ENCODE measurements at places on chromosomes 4 and X. TPM values are rescaled to one million over a fixed set of nuclear protein-coding genes. Genes with fewer than 3 reads are reported as not detected.
A peak's percentile ranks its signal among the peaks of the same experiment; 100 is the strongest.

DNA sequence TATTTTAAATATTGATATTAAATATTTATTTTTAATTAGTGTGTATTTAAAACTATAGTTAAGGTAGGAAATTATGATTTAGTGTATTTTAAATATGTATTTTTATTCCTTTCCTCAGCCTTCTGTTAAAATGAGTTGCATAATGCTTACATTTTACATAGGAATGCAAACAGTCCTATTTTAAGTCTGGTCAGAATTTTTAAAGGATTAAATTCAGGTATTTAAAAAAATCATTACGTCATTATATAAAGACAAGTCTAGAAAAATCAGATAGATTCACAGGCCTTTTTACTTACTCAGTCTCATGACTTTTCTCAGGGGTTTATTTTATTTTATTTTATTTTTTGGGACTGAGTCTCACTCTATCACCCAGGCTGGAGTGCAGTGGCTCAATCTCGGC, 50.4 kb upstream of the RPA4 start:
- DNase-seq, result no peak

Gene GAGE12G
- total RNA-seq, result not detected

DNA sequence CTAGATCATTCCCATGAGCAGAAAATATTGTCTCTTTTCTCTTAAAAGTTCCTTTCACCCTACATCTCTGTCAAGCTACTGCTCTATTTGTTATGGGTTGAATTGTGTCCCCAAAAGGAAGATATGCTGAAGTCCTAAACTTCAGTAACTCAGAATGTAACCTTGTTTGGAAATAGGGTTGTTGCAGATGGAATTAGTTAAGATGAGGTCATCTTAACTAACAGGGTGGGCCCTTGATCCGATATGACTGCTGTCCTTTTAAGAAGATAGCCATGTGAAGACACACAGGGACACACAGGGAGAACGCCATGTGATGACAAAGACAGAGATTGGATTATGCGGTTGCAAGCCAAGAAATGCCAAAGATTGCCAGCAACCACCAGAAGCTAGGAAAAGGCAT, 12.8 kb upstream of the SLC39A8 start:
- no peak for DNase-seq

DNA sequence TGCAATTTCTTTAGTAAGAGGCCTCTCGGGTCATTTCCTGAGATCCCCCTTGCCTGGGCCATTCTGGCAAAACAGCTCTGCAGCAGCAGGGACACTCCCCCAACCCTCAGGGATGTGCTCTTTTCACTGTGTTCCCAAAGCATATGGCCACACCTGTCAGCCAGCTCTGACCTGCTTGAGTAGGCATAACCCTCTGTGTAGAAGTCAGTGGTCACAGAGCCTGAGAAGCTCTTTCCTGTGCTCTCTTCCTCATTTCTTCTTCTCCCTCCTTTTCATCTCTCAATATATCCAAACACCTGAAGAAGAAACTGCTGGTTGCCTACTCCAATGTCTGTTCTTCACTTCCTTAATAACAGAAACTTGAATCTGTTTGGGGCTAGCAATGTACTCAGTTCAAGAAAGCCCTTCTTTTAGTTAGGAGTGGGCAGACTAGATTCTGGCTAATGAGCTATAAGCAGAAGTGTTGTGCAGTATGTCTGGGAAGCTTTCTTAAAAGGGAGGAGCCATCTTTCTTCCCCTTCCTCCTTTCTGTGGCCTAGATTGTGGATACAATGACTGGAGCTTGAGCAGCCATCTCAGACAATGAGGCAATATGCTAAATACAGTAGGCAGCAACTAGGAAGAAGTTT, 73.3 kb downstream of the PRPS1 start:
- peak; percentile 18 for DNase-seq

Gene NDNF
- total RNA-seq, result 33.5 TPM

- DNase-seq, result no peak
These were observed 209.8 kb upstream of the NDST4 start for GRCh38 chr4:115323106-115323707.

Gene CASP3
- total RNA-seq, result 12.2 TPM

GRCh38 chr4:174396599-174397110, 112.9 kb downstream of the CEP44 start:
- no peak for DNase-seq

Gene ANXA10
- total RNA-seq, result not detected

Gene NFKB1
- 42.4 TPM for total RNA-seq

- DNase-seq, result no peak
These were observed 23.4 kb downstream of the ELF2 start for GRCh38 chr4:139153411-139154133.

DNA sequence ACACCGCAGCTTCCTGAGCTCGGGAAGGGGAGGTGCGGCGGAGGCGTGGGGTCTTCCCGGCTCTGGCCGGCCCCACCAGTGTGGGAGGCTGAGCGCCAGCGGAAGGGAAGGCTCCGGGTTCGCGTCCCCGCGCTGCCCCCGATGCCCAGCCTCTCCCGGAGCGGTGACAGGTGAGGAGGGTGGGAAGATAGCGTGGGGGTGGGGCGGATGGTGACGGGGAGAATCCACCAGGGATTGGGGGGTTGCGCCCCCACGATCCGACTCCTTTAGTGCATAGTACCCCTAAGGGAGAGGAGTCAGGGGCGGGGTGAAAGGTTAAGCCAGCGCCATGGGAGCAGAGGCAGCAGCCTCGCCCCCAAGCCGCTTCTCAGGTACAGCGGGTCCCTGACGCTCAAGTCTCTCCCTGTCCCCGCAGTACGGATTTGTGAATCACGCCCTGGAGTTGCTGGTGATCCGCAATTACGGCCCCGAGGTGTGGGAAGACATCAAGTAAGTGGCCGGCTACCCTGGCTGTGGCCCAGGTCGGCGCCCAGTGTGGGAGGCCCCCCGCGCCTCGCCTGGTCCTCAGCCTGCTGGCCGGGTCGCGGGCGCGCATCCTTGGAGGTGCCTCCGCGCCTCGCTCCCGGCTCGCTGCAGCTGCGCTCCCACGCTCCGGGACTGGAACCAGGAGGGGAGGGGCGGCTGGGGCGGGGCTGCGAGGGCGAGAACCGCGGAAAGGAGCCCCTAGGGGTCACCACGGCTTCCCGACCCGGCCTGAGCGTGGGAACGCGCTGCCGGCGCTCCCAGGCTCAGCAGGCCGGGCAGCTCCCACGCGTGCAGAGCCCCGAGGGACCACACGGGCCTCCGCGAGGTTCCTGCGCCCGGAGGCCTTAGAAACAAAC, 791 bp downstream of the GUCY1B1 start:
- DNase-seq, result peak; percentile 58

Gene CLNK
- total RNA-seq, result 0.22 TPM

DNA sequence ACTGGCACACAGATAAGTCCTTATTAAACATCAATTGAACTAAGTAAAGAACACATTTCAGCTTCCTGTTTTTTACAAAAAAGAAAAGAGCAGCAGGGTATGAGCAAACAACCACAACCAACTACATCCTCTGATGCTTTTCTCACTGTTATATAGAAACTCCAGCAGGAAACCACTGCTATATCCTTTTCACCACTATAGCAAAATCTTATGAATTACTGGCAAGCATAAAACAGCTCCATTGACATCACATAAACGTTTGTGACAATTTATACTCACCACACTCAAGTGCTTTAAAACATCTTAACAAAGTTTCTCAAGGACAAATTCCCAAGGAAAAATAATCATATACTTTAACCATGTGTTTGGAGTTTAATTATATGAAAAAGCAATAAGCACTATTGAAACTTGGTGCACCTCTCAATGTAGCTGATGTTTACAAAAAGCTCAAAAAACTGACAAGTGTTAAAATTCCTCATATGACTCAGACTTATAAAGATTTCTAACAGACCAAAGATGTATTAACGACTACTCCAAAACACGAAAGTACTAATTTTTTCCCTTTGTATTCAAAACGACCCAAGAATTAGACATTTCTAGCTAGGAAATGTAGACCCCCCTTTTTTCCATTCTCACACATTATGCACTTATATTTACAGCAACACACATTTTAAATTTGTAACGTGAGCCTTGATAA, 12.9 kb downstream of the GPRIN3 start:
- DNase-seq, result no peak

DNA sequence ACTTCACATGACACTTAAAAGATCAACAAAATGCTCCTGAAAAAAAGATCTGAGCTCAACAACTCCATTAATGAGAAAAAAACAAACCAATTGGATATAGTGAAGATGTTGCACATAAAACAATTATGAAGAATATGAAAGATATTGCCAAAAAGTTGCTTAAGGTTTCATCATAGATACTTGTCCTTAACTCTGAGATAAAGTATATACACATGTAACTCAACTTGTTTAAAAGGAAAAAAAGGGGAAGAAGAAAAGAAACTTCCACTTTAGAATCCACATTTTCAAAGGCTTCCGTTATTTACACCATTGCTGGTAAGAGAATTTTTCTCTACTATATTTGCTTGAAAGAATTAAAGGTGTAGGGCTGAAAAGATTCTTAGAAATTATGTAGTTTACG, 2.7 kb downstream of the AFAP1 start:
- no peak for DNase-seq

DNA sequence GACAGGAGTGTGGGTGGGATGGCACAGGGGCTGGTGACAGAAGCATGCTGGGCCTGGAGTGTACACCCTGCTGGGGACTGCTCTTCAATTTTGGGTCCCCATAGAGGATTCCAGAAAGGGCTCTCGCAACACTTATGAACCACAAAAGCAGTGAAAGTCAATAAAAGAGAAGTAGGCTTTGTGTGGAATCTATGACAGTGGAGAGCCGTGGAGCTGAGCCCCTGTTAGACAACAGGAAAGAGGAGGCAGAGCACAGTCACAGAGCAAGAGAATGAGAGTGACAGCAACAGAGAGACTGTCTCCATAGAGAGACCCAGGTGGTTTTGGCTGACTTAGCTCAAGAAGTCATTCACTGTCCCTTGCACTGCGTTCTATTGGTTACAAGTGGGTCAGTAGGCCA, 135.1 kb upstream of the ATP6AP2 start:
- DNase-seq, result no peak

Gene KCND1
- total RNA-seq, result 0.76 TPM

Gene ARMCX1
- total RNA-seq, result 33.7 TPM

GRCh38 chr4:1611501-1611870, 72.6 kb downstream of the FAM53A start:
- no peak for DNase-seq

GRCh38 chrX:144219035-144219434, 335.2 kb downstream of the UBE2NL start:
- DNase-seq, result no peak

GRCh38 chr4:76989391-76990061, 40.0 kb downstream of the SEPTIN11 start:
- DNase-seq, result no peak

GRCh38 chr4:83866834-83867621, 331.1 kb downstream of the GPAT3 start:
- no peak for DNase-seq

DNA sequence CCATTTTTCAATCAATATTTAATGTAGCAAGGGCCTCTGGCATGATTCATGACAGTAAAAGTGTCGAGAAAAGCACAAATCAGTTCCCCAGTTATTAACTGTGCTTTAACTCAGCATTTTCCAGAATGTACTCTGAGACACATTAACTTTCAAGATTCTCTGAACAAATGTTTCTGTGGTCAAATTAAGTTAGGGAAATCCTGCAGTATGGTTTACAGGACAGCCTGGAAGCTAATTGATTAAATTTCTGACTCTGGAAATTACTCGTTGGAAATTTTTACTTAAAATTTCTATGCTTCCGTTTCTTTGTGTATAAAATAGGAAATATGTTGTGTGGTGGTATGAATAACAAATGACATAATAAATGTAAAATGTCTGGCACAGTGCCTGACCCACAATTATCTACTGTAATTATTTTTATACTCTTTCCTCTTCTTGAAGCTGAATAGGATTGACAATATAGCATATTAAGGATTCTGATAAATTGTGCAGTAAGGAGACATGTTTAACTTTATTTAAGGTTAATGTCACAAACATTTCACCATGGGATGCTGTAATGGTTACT, 33.7 kb downstream of the STK32B start:
- no peak for DNase-seq

- peak; percentile 31 for DNase-seq
These were observed 116.3 kb upstream of the NALF2 start for GRCh38 chrX:69387567-69388487.

Gene SSX3
- not detected for total RNA-seq

- DNase-seq, result no peak
These were observed 84.3 kb downstream of the MGST2 start for GRCh38 chr4:139749835-139750498.

- no peak for DNase-seq
These were observed 71.4 kb downstream of the INTS6L start for GRCh38 chrX:135591871-135592270.

GRCh38 chrX:114272096-114272686, 311.7 kb upstream of the HTR2C start:
- no peak for DNase-seq

DNA sequence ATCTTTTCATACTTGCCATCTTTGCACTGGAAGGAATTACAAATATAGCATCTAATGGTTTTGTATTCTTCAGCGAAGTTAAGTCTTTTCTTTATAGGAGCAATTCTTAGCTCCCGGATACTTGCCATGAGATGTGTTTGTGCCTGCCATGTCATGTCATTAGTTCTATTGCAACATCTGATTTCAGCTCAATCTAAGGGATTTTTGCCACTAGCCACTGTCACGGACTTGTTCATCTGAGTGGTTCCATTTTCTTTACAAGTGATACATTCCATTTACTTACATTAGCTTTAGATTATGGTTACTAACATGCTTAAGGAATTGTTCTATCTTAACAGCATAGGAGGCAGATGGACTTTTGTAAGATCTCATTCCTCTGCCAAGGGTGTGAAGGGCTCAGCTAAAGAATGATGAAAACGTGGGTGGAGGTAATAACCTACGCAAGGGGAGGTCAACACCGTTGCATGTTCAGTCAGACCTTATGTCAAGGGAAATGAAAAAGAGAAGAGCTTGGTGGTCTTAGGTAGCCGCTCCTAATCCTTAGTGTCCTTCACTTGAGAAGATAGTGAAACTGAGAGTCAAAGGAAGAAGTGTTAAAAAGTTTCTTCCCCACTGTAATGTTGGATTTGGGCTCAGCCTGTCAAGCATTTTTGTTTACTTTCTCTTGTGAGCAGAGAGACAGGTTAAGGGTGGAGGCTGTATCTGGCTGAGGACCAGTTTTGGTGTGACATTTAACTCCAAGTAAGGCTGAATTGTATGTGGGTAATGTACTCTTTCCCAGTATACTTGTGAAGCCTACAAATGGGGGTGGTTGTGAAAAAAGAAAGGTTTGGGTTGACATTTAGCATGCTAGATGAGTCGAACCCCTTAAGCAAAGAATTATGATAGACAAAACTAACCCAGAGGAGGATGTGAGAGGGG, 3.6 kb upstream of the KLHL2 start:
- no peak for DNase-seq

DNA sequence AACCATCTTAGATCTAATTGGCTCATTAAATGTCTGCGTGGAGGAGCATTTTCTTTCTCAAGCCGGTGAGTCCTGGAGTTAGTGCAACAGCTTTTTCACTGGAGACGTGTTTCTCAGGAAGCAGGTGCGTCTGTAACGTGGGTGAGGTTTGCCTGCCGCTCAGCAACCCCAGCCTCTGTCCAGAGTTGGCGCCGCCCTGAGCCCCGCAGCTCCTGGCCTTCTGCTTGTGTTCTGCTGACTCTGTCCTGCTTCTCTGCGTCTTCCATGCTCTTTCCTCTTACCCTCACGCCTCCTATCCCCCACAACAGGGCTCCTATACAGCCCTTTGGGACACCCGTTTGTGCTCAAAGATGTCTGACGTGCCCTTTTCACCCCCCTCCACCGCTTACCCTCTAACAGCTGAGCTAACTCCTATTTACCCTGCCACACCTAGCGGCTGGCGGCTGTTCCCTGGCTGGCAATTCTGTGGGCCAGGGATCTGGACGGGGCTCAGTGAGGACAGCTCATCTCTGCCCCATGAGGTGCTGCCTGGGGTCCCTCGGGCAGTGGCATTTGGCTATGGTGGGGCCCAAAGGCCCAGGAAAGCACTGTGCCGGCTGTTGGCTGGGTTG, 18.8 kb downstream of the DOK7 start:
- DNase-seq, result no peak
